ENCODE measurements at places on chromosomes 2 and 18.

DNA sequence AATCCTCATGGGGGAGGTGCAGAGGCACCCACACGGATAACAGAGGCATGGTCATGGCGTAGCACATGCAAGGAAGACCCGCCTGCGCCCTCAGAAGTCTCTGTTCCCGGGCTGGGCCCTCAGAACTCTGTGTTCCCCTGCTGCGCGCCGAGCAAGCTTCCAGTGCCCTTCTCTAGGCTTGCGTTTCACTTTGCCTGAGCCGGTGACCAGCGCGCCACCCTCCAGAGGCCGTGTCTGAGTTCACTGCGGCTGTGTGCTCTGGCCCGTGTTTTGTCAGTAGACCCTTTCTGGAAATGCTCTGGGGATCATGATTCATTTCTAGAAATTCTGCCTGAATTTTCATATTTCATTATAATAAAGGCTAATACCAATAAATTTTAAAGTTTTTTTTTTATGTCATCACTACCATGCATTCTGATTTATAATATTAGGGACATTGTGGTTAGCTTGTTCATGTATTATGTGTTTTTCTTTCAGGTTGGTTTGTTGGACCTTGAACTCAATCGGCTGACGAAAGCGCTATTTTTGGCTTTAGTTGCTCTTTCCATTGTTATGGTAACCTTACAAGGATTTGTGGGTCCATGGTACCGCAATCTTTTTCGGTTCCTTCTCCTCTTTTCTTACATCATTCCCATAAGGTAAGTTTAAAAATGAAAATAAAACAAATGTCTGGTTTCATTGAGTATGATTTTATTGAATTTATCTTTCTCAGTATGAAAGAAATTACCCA, 142.7 kb upstream of the NFATC1 start:
- no peak for DNase-seq

DNA sequence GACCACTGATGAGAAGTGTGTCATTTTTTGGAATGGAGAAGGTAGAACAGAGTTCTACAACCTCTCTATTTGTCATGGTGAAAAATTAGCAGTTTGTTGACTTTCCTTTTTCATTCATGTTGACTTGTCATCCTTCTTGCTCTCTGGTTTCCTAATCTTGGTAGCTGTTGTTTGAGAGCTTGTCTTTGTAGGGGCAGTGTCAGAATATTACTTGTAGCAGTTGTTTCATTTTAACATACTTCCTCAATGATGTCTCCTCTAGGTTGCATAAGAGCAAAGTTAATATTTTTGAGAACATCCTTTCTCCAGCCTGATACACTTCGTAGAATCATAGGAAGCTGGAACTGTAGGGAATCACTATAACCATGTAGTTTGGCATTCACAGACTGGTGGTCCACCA, 368.2 kb upstream of the FANCL start:
- no peak for DNase-seq

GRCh38 chr18:54233228-54233625, 8.8 kb upstream of the MBD2 start:
- DNase-seq, result no peak

DNA sequence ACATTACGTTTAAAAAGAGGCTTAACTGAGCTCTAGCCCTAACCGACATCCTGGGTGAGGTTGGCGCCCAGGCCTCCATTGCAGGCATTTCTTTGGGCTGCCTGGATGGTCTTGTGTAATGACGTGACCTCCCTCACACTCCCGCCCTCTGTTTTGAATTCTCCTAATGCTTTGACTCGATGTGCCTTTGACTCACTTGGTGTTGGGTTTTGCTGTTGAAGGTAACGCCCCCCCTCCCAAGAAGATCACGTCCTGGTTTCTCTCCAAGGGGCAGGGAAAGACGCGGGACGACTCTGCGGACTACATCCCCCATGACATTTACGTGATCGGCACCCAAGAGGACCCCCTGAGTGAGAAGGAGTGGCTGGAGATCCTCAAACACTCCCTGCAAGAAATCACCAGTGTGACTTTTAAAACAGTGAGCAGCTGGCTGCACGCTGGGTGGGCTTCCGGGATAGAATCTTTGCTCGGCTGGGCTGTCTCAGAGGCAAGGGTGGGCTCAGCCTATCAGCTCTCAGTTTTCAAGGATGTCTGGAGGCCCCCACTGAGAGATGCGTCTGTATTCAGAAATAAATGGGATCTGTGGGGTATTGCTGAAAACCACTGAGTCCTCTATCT, 87.9 kb upstream of the ATG16L1 start:
- DNase-seq, result peak; percentile 91

GRCh38 chr2:21683838-21684237, 560.1 kb downstream of the TDRD15 start:
- no peak for DNase-seq

GRCh38 chr18:74290021-74290420, 1.7 kb downstream of the CYB5A start:
- DNase-seq, result no peak

GRCh38 chr2:197216361-197216979, 94.1 kb downstream of the ANKRD44 start:
- no peak for DNase-seq

DNA sequence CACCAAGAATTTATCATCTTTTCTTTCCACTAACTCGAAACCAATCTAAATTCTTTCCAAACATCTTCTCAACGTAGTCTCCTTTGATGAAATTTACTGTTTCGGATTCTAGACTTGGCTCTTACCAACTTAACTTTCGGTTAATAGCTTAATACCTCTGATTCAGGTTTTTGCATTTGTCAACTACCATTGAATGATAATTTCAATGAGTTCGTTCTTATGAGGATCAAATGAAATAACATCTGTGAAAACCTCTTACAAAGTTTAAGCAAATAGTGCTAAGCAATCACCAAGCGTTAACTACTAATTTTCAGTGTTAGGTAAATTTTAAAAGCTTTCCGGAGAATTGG, 593 bp upstream of the NRBP1 start:
- no peak for DNase-seq

DNA sequence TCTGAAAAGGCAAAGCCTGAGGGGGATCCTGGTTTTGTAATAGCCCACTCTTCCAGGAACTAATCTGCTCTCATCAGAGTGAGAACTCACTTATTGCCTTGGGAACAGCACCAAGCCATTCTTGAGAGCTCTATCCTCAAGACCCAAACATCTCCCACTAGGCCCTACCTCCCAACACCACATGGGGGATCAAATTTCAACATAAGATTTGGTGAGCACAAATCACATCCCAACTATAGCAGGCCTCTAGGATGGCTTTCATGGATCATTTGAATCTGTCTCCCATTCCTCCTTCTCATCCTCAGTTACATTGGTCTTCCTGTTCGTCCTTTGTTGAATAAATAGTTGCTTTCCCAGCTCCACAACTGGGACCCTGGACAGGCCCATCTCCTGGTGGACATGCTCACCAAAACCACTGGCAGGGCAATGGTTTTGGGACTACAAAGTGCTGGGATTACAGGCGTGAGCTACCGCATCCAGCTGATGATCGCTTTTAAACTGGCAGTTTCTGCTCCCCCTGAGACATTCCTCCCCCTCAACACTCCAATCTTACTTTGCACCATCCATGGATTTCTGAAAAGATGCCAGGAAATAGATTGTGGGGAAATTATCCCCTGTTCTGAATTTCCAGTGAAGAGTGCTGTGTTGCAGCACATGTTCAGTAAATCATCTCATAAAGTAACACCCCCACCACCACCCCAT, 42.6 kb downstream of the MCFD2 start:
- DNase-seq, result no peak

GRCh38 chr2:34980689-34981088, 1374.9 kb upstream of the CRIM1 start:
- no peak for DNase-seq

All from SJSA1 (cell line).